ENCODE measurements at places on chromosomes 2 and 18.

- DNase-seq, result no peak
Measured at GRCh38 chr2:68716604-68717304, 17.9 kb upstream of the ARHGAP25 start.

GRCh38 chr2:164881524-164881923 lies 39.9 kb upstream of the COBLL1 start:
- DNase-seq, result no peak

DNA sequence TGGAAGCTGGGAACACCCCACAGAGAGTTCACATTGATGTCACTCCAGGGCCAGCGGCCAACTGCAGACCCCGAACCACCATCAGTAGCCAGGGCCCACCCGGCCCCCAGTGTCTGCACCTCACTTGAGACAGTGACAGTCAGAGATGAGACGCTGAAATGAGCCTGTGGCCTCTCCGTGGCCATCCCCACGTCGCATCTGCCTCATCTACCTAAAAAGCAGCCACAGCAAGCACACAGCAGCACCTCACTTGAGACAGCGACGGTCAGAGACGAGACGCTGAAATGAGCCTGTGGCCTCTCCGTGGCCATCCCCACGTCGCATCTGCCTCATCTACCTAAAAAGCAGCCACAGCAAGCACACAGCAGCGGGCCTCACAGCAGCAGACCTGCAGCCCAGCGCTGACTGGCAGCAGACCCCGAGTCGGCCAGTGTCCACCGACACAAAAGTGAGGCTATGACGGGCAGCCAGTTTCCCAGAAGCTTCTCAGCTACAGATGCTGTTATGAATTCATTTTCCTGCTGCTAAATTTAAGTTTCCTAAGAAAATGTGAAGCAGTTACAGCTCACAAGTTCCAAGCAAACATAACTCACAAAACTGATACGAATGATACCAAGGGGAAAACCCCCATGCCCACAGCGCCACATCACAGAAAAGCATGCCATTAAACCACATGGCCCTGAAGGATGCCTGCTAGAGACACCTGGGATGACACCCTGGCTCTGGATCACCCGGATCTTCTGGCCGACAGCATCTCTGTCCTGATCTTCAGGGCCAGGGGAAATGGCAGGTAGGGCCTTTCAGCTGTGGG lies 27.7 kb downstream of the SNORC start:
- DNase-seq, result no peak

- no peak for DNase-seq
Measured at GRCh38 chr2:130337735-130338325, 4.9 kb upstream of the IMP4 start.

DNA sequence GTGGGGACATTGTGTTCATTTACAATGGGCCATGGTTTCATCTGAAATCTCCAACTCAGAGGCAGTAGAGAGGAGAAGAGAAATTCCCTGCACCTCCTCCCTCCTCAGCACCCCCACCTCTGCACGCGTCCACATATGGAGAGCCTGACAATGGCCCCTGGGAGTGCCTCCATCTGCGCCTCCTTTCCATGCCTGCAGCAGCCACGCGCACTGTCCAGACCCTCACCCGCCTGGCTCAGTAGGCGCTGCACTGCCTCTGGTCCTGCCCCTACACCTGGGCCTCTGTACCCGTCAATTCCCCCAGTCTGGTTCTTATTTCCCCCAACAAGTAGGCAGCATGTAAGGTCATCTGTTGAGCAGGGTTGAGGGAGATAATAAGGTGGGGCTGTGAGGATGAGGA lies 23.8 kb downstream of the MPHOSPH10 start:
- no peak for DNase-seq

DNA sequence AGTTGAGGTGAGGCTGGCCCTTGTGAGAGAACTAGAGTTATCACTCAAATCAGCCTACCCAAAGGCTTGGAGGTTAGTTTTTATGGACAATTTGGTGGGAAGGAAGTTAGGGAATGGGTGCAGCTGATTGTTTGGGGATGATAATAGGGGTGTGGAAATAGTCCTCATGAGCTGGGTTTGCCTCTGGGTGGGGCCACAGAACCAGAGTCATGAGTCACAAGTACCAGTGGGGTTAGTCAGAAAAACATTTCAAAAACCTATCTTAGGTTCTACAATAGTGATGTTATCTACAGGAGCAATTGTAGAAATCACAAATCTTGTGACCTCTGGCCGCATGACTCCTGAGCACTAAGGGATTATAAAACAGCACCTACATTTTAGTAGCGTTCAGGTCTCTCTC lies 630.1 kb upstream of the PIK3C3 start:
- no peak for DNase-seq

Data from activated CD4-positive, CD25-positive, alpha-beta regulatory T cell treated with anti-CD3 and anti-CD28 coated beads, Interleukin-2, amount 50 U/mL, for 72 hours (primary cell).